ENCODE measurements at places on chromosomes 12 and 14. TPM values are rescaled to one million over a fixed set of nuclear protein-coding genes. Genes with fewer than 3 reads are reported as not detected.
A peak's percentile ranks its signal among the peaks of the same experiment; 100 is the strongest.

Gene TAS2R30
- 0.46 TPM for total RNA-seq

DNA sequence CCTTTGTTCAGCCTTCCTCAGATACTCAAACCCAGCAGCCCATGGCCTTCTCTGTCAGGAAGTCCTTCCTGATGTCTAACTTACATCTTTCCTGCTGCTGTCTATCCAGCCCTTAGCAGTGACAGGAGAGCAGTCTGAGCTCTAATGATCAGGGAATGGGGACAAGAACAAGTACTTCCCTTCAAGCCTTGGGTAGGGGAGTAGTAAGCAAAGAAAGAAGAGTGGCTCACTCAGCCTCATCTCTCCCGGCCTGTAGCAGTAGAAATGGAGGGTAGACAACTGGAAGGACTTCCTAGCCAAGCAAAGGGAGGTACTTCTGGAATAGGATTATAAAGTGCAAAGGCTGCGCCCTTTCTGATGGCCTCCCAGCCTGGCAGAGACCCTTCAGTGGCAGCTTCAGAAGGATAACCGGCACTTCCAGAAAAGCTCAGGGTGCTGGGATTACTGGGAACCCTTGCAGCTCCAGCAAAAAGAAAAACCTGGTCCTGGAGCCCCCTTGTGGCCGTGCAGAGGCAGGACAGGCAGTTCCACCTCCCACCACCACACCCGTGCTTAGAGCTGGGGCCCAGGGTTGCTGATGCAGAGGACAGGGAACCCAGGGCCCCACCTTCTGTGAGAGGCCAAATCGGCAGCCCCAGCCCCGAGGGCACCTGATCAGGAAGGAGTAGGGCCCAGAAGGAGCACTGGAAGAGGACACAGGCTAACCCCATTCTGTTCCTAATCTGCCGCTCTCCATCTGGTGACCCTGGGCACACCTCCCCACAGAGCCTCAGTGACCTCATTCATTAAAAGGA, 12.4 kb upstream of the SMUG1 start:
- DNase-seq = peak; percentile 75

DNA sequence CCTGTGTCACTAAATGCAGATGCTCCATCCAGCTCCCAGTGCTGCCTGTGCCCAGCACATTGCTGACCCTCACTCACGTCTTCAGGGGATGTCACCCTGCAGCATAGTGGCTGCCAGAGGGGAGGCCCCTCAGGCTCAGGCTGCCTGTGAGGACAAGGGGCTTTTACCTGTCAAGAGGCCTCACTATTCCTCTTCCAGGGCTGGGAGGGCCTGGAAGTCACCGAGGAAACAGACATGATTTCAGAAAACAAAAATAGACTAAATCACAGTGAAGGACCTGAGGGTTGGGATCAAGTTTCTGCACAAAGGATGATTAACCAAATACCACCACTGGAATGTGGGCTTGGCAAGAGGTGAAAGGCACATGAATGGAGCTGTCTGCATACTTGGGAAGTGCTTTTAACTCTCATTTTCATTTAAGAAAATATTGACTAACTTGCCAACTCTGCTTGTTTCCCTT, 1202.3 kb downstream of the BCL11B start:
- DNase-seq = peak; percentile 83

- peak; percentile 88 for DNase-seq
These were observed 2.7 kb downstream of the PCNX4 start for GRCh38 chr14:60094306-60094897.

DNA sequence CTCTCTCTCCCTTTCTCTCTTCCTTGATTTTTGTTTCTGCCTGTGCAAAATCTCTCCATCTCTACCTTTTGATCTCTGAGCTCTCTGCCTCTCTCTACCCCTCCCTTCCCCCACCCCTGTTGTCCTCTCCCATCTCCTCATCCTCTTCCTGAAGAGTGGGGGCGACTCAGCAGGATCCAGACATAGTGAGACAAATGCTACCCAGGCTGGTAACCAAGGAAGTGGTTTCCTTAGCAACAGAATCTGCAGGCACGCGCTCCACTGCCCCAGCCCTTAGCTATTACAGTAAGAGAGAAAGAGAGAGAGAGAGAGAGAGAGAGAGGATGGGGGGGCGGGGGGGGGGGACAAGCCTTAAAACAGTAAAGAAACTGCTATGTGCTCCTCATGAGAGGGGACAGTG, 85.6 kb downstream of the CMKLR1 start:
- no peak for DNase-seq

DNA sequence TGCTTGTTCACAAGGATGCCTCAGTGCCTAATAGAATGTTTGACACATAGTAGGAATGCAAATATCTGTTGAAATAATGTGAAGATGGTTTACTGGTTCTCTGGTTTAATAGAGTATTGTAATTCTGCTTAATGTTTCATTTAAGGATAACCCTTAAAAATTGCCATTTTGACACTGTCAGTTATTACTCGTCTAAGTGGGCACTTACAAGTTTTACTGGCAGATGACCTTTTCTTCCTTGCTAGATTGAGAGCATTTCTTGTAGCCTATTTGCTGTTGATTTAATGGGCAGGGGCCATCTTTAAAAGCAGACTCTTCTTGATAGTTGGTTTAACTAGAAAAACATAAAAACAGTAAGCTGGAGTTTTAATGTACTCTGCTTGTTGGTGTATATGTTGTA, 1.9 kb downstream of the TMEM263 start:
- no peak for DNase-seq

DNA sequence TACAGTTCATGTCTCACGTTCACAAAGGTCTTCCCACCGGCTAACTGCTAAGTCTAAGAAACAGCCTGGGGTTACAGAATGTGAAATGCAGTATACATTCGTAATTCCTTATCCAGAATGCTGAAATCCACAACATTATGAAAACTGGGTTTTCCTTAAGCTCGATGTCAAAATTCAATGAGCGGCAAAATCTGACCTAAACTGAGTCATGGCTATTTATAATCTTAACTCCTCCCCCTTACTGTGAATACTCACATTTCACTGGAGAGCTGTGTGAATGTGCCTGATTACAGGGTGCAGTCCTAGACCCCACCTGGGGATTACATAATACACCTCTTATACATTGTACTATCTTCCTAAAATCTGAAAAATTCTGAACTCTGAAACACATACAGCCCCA, 35.3 kb downstream of the STX2 start:
- DNase-seq = no peak

GRCh38 chr12:69052613-69053408, 119.8 kb upstream of the CPM start:
- DNase-seq = peak; percentile 95

- DNase-seq = peak; percentile 78
These were observed 40.1 kb upstream of the DDHD1 start for GRCh38 chr14:53193193-53193592.

GRCh38 chr12:1403417-1403816, 191.0 kb downstream of the FBXL14 start:
- DNase-seq = no peak

Gene ADSS1
- 0.57 TPM for total RNA-seq

- DNase-seq = no peak
These were observed 4.3 kb downstream of the RACGAP1 start for GRCh38 chr12:50021031-50021430.

Gene SYNDIG1L
- total RNA-seq = not detected

- no peak for DNase-seq
These were observed 77.6 kb upstream of the RIC8B start for GRCh38 chr12:106696681-106697417.

Gene CLEC4C
- not detected for total RNA-seq

GRCh38 chr12:1936406-1937320, 18.2 kb upstream of the CACNA2D4 start:
- DNase-seq = peak; percentile 75

- peak; percentile 91 for DNase-seq
These were observed 2.8 kb upstream of the HOXC8 start for GRCh38 chr12:54005853-54006558.

Gene FAM181A
- total RNA-seq = not detected

DNA sequence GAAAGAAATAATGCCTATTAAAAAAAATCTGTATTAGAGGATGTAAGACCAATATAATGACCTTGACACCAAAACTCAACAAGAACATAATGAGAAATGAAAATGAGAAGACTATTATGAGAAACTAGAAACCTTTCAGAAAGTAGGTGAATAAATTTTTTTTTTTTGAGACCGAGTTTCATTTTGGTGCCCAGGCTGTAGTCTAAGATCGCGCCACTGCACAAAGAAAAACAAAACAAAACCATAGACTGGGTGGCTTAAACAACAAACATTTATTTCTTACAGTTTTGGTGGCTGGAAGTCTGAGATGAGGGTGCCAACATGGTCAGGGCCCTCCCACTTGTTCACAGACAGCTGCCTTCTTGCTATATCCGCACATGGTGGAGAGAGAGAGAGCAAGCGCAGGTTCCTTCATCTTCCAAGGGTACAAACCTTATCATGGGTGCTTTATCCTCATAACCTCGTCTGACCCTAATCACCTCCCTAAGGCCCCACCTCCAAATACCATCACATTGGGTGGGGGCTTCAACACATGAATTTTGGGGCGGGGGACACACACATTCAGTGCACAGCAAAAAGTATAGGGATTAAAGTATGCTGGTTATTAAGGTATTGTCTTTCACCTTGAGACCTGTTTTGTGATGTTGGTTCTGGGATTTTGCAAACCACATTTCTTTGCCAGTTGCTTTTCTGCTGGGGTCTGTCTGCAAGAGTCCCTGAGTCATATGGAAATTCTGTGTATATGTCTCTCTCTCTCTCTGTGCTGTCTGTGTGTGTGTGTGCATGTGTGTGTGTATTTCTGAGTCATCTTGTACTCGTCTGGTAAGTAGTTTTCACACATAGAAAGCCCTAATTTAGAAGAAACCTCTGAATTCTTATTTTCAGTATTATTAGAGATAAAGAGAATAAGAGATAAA, 26.2 kb downstream of the ZCRB1 start:
- peak; percentile 42 for DNase-seq

DNA sequence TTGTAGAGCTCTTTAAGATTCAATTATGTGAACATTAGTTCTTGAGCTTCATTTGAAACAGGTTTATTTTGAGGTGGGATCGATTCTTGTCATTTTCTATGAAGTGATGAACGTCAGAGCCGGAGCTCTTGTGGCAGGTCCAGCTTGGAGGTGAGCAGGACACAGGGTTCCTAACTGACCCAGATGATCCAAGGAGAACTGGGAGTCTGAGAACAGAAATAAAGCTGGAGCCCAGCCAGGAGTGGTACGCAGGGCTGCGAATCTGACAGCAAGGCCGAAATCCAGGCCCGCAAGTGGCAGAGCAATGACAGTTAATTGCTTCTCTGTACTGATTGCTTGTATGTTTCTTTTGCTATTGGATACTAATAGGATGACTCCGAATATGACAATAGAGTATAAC, 46.5 kb downstream of the EML1 start:
- no peak for DNase-seq

DNA sequence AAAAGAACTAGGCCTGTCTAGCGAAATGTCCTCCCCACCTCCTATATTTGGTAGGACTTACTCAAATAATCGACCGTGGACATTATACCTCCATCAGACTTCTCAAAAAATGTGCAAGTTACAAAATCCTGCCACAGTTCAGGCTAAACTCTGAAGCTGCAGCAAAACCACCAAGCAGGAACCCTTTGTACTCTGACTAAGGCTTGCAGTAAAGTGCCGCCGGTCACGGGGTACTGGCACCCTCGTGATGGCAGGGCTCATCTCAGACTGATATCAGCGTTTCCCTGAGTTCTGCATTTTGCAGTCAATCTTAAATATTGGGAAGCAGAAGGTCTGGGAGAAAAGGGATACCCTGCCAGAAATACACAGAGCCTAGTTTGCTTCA, 17.1 kb downstream of the SLC11A2 start:
- no peak for DNase-seq

DNA sequence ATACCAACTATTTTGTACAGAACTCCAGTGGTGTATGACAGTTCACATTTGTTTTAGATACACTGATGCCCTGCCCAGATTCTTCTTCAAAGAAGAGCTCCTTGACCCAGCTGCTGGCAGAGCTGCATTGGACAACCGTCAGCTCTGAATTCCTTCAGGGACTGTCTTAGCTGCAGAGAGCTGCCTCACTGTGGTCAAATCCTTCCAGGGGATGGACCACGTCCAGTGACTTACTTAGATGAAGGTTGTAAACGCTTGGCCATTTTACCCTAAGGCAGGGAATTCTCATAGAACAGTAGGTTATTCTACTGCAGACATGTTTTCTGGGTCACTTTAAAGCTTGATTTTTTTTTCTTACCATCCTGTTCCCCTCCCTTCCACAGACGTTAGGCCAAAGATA, 905.0 kb upstream of the ATXN7L3B start:
- DNase-seq = no peak

Gene GPR84
- not detected for total RNA-seq

- DNase-seq = no peak
These were observed 35.3 kb upstream of the INF2 start for GRCh38 chr14:104654119-104654518.

Gene RD3L
- not detected for total RNA-seq

Gene SPRYD3
- 23.8 TPM for total RNA-seq

- peak; percentile 52 for DNase-seq
These were observed 503.5 kb downstream of the LRFN5 start for GRCh38 chr14:42110167-42110566.

DNA sequence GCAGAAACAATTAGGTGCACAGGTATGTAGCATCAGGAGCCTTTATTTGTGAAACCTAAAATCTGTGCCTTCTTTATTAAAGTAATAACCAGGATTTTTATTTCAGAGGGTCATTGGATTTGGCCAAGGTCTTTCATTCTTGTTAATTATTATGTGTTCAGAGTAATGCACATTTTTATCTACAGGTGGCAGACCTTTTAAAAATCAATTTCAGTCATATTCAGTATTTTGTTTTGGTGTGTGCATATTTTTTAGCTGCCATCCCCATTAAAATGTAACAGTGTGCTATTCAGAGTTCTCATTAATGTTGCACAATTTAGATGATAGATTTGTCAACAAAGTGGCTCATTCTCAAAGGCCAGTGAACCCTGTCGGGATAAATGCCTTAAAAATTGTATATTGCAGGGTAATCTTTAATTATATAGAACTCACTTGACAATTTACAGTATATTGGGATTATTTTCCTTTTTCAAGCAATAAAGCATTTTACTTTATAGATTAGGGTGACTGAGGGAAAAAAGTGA, 319.3 kb upstream of the SOX5 start:
- no peak for DNase-seq

- no peak for DNase-seq
These were observed 120.9 kb upstream of the BCL2L14 start for GRCh38 chr12:11949738-11950411.

- DNase-seq = no peak
These were observed 2.0 kb downstream of the FGF6 start for GRCh38 chr12:4443616-4444015.

- peak; percentile 47 for DNase-seq
These were observed 72.3 kb upstream of the TMEM263 start for GRCh38 chr12:106883426-106883825.

DNA sequence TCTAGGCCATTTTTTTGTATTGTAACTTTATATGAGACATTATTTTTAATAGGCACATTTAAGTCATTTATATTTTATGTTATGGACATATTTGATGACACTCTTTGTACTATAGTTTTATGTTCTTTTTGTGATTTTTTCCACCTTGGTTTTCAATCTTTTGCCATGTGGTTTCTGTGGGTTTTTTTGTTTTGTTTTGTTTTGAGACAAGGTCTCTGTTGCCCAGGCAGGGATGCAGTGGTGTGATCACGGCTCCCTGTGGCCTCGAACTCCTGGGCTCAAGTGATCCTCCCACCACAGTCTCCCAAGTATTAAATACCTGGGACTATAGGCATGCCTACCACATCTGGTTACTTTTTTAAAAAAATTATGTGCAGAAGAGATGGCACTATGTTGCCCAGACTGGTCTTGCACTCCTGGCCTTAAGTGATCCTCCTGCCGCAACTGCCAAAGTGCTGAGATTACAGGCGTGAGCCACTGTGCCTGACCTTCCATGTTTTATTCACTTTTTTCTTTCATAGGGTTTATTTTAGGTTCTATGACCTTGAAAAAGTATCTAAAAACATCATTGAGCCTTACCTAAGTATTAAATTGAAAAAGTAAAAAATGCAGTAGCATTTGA, 16.3 kb downstream of the MSRB3 start:
- no peak for DNase-seq

Gene OR4L1
- total RNA-seq = not detected

Measured in Daoy (cell line).